ENCODE measurements at places on chromosomes 5 and 9.

- peak; percentile 27 for DNase-seq
Observed at GRCh38 chr9:114898741-114899140, 31.6 kb downstream of the TNFSF8 start.

DNA sequence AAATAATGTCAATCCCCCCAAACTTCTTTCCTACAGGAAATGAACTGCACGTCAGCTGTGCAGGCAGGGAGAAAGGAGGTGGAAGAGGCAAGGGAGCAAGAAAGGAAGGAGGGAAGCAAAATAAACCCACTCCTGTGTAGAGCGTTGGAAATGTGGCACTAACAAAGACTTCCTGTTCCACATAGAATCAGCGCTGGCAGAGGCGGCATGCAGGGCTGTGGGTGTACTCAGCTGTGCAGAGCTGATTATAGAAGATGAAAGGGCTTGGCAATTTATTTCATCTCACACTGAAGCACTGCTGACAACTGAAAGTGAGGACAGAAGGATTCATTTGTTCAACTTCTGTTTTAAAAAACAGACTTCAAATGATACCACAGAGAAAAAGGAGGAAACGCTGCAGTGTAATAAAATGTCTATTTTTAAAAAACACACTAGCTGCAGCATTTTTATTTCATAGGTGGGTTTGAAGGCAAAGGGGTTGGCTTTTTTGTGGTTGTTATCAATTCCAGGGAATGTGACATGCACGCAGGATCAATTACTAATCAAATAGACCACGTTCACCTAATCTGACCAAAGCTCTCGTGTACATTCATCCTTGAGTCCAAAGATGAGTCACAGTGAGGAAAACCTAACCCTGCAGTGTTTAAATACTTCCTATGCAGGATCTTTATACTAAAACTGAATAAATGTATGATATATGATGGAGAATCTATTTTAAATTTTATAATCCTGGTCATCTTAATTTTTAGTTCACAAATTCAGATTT is 583.5 kb downstream of the ZNF608 start:
- DNase-seq, result no peak

- no peak for DNase-seq
Observed at GRCh38 chr9:5089737-5090136, 95.7 kb downstream of the INSL6 start.

- DNase-seq, result peak; percentile 45
Observed at GRCh38 chr5:91928754-91929521, 545.8 kb upstream of the ARRDC3 start.

- no peak for DNase-seq
Observed at GRCh38 chr5:171675511-171675910, 110.1 kb upstream of the SMIM23 start.

GRCh38 chr9:113449376-113449775 is 14.2 kb upstream of the RGS3 start:
- DNase-seq, result no peak

DNA sequence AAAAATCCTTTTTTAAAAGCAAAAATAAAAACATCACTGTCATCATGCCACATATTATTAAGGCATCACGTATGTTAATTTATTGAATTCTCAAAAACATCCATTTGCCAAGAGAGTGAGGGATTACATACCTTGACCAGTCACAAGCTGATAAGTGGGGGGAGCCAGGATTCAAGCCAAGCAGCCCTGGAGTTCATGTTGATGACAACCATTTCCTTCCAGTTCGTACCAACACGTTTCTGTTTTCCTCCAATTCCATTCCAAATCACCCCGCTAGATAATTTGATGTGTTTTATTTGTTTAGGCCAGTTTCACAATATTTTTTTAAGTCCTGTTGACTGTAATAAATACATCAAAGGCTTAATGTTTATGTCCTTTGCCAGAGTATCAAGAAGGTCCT is 53.0 kb downstream of the SLC1A3 start:
- DNase-seq, result no peak

DNA sequence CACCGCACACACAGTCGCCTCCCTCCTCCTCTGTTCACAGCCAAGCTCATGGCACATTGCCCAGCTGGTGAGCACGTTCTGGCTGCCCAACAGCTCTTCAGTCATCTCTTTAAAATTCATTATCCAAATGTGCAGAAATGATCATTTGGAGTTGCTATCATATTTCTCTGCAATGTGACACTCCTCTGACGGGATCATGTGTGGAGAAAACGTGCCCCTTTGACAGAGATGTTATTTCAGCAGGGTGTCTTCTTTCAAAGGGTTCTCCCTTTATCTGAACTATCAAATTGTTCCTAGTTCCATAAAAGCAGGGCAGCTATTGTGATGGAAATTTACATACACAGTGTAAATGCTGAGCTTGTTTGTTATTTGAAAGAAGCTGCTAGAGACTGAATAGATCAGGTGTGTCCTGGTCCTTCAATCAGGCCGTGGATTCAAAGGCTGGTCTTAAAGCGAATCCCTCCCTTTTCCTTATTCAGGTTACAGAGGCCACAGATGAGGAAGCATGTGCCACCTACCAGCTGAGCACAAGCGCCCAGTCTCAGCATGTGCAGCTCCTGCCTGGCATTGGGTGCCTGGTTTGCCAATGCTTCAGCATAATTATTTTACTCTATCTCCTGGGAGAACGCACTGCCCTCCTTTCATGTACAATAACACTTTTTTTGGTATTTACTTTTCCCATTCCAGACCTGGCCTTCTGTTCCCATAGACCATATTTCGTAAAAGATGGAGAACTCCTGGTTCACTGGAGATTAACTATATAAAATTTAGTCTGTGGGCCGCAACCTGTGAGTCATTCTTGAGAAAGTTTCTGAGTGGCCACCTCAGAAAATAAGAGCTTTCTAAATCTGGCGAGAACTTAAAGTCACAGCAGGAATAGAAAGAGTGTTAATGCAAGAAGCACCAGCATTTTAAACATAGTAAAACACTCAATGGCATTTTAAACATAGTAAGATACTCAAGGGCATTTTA is 433.7 kb downstream of the ENC1 start:
- DNase-seq, result no peak

GRCh38 chr5:97010606-97011005 is 74.7 kb downstream of the LNPEP start:
- DNase-seq, result no peak

- DNase-seq, result no peak
Observed at GRCh38 chr9:127014910-127015540, 100.4 kb downstream of the RALGPS1 start.

- DNase-seq, result no peak
Observed at GRCh38 chr5:139263946-139264345, 29.6 kb upstream of the MATR3 start.

- DNase-seq, result peak; percentile 99
Observed at GRCh38 chr5:9829621-9830020, 199.5 kb upstream of the TAS2R1 start.

DNA sequence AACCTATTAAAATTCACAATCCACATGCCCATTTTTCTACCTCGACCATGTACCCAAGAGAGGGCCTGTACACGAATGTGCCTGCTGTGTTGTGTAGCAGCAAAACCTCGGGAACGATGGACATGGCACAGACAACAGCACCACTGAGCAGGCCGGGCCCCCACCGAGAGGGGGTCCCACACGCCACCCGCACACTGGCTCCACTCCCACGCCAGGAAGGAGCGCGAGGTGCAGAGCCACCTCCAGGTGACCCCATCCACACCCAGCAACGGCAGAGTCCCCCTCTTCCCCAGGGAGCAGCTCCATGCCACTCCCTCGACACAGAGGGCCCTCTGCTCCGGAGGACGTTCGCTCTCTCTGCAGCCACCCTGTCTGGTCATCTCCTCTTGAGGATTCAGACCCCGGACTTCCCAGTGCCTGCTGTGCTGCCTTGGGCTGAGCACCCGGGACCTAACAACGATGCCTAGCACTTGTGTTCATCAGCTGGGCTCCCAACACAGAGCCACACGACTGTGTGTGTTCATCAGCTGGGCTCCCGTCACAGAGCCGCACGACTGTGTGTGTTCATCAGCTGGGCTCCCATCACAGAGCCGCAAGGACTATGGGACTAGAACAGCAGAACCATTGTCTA is 25.3 kb upstream of the ADAMTS2 start:
- DNase-seq, result no peak

DNA sequence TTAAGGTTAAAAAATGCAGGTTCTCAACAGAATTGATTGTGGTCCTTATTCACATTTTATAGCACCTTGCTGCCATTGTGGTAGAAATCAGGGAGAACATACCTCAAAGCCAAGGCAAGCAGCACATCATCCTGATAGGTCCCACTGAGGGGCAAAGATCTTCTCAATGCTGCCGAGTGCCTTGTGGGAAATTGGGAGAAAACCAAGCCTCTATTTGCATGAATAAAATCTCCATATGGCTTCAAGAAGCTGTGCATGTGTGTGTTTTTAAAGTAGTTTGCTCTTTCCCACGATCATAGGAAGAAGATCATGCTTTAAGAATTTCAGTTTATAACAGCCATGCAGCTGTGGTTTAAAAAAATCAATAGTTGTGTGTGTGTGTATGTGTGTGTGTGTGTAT is 216.9 kb upstream of the FBXL7 start:
- DNase-seq, result no peak

DNA sequence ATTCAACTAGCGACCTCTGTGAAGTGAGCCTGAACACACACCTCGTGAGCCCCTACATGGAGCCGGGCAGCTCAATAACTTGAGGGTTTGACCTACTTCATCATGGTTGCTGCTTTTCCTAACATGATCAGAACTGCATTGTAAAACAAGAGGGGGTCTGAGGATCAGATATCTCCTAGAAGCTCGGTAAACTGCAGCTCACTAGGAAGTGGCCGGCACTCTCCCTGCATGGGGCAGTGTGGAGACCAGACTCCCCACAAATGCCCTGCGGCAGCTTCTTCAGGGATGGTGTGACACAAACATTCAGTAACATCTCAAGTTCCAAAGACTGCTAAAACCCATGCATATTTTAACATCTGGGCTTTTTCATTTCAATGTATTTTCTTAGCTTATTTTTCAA is 18.5 kb downstream of the LHFPL2 start:
- peak; percentile 50 for DNase-seq

DNA sequence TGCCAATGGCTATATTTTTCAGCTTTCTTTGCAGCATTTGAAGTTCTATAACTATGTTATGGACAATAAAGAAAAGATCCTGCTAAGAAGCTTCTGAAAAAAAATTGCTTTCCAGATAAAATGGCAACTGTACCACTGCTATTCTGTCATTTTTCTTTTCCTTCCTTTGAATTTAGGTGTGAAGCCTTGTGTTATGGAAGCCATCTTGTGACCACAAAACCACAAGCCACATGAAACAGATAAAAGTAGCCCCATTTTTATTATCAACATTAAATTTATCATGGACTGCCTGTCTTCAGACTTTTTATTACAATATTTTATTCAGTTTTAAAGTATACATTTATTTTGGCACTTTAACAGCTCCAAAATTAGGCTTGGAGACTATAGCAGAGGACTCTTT is 289.9 kb upstream of the ACTBL2 start:
- DNase-seq, result no peak

DNA sequence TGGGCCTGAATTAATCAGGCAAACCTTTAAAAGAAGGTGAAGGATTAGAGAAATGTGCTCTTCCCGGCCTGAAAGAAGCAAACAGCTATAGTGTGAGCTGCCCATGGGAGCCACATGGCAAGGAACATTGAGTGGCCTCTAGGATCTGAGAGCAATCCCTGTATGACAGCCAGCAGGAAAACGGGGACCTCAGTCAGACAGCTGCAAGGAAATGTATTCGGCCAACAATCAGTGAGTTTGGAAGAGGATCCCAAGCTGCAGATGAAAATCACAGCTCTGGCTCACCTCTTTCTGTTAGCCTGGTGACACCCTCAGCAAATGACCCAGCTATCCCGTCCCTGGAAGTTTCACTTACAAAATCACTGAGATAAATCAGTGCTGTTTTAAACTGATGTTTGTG is 309.2 kb downstream of the SH3GL2 start:
- no peak for DNase-seq

DNA sequence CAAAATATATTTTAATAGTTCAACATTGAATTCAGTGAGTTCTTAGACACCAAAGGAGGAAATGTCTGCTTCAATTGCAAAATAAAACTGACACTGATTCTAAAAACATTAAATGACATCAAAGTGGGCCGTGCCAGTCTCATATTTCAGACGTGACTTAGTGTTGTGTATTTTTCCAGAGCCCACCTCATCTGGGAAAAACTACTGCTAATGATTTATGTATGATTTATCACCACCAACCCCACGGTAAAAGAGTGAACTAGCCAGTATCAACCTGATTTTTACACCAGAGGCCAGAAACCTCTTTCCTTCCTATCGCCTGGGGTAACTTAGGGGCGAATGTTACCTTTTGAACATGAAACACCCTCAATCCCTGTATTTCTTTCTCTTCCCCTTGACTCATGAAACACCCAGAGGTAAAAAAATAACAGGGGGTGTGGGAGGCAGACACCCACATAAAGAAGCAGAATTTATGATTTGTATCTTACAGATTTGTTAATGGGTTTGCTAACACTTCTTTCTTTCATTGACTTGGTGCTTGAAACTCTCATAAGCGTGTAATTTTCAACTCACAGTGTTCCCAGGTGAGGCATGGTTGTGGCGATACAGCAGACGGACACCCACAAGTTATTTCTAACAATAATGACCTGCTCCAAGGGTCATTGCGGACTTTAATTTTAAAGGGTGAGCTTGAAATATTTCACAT is 56.4 kb upstream of the FANCC start:
- no peak for DNase-seq

DNA sequence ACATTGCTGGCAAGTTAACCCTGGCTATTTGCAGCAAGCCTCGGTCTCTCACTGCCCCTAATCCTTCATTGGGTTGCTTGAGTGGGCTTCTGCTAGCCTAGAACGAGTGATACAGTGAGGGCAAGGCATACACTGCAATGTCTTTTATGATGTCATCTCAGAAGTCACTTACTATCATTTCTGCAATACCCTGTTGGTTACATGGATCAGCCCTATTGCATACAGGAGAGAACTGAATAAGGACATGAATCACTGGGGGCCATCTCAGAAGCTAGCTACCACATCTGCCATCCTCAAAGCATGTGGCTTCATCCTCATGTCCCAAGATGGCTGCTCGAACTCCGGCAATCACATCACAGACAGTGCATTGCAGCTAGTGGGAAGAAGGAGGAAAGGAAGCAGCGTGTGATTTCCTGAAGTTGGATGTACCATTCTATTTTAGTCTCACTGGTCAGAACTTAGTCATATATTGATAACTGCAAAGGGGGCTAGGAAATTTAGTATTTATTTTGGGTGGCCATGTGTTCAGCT is 33.3 kb upstream of the CDKN2AIPNL start:
- no peak for DNase-seq

GRCh38 chr9:129338724-129339430 is 160.8 kb upstream of the IER5L start:
- no peak for DNase-seq

DNA sequence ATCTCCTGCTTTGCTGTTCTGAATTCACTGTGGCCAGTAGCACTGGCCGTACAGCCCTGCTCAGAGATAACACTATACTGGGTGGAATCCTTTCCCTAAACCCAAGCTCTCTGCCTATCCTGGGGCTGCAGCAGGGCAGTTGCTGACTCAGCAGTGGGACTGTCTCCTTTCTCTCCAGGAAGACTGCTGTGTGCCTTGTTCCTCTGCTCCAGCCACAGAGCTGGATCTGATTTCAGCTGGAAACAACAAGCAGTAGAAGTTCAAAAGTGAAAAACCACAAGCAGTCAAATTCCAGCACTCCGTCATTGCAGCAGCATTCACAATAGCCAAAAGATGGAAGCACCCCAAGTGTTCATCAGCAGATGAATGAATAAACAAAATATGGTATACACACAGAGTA is 105.0 kb downstream of the FBXL7 start:
- no peak for DNase-seq

Measured in mesendoderm (in vitro differentiated cells).